Femur (tissue), 1 donor: ENCODE measurements at places on chromosomes 16 and 17.

DNA sequence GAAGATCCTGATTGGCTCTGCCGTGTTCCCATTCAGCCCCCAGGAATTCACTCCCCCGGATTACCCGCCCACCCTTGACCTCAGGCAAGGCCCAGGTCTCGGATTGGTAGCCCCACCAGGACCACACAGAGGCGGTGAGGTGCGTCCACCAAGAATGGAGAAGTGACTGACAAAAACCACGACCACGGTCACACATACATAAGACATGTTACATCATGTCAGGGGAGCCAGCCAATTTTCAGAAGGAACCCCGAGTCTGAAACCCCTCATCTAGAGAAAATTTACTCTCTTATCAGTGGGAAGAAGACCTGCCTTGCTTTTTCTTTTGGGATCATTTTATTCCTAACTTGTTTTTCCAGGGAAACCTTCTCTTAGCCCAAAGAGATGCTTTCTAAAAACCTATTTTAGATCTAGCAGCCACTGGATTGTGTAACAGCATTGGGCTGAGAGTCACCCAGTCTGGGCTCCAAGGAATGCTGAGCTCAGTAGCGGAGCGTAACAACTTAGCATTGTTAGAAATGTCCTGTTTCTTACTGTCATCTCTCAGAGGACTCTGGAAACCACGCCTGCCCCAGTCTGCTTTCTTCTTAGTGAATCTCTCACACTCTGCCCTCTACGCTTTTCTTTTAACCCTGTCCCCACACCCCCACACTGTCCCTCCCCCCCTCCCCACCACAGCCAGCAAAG lies 164.1 kb downstream of the CMIP start:
- DNase-seq: no peak

DNA sequence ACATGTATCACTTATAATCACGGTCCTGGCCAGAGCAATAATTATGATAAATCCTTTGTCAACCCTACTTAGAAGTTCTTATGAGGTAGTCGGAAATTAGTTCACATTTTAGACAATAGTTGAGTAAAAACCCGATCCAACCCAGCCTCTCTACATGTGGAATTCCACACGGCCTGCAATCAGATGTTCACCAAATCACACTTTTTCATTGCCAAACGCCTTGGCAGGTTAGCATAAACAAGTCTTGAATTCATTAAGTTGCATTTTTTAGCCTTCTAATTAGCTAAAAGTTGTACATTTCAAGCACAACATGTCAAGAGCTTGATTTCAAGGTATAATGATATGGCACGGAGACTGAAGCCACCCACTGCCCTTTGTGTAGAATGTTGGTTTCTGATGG lies 65.3 kb downstream of the FOXL1 start:
- DNase-seq: no peak

GRCh38 chr16:49701789-49702494 lies 154.0 kb downstream of the ZNF423 start:
- DNase-seq: peak; percentile 90

DNA sequence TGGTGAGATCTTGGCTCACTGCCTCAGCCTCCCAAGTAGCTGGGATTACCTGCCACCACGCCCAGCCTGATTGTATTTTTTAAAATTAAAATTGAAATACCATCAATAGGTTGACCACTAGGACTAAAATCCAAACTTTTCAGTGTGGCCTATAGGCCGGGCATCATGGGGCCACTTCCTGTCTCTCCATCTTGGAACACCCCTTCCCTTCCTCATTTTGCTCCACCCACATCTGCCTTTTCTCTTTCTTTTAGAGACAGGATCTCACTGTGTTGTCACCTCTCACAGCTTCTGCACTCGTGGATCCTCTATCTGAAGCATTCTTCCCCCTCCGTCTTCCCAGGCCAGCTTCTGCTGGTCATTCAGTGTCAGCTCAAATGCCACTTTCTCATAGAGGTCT lies 57.0 kb downstream of the BMERB1 start:
- DNase-seq: no peak

DNA sequence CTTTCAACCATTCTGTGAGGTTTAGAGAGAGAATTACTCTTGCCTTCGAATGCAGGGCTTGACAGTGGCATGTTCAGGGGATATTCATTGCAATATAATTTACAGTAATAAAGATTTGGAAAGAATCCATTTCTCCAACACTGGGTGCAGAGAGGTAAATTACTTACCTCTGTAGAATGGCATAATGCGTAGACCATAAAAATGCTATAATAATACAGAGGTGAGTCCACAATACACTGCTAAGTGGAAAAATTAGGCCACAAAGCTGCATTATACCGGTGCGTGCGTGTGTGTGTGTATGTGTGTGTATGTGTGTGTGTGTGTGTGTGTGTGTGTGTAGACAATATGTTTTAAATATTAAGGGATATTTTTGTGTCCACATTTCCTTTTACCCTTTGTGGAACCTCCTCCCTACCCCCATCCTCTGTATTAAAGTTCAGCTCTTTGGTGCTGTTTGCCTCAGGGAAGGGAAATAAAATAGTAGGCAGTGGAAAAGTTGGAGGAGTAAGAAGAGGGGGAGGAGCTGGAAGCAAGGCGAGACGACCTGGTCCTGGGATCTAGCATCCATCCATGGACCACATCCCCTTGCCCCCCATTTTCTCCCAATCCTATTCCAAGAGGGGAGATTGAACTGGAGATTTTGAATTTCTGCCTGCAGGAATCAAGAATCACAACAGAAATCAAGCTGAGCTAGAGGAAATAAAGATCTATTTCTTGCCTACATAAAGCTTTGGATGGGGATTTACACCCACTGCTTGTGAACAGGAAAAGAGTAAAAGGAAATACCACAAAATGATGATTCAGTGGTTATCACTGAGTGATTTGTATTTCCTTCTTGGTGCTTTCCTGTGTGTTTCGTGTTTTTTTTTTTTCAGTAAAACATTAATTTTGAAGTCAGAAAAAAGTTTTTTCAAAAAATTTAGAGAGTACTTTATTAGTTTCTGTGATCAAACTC lies 124.8 kb downstream of the RGS9 start:
- no peak for DNase-seq

- peak; percentile 60 for DNase-seq
Observed at GRCh38 chr16:24504472-24505345, 34.7 kb upstream of the RBBP6 start.

GRCh38 chr17:62688398-62689160 lies 61.1 kb downstream of the MRC2 start:
- no peak for DNase-seq

GRCh38 chr16:24145927-24146326 lies 110.2 kb upstream of the CACNG3 start:
- no peak for DNase-seq

- peak; percentile 72 for DNase-seq
Observed at GRCh38 chr17:879546-880442, 97.6 kb downstream of the MRM3 start.

- DNase-seq: no peak
Observed at GRCh38 chr17:37506678-37507077, 17.0 kb downstream of the DUSP14 start.

DNA sequence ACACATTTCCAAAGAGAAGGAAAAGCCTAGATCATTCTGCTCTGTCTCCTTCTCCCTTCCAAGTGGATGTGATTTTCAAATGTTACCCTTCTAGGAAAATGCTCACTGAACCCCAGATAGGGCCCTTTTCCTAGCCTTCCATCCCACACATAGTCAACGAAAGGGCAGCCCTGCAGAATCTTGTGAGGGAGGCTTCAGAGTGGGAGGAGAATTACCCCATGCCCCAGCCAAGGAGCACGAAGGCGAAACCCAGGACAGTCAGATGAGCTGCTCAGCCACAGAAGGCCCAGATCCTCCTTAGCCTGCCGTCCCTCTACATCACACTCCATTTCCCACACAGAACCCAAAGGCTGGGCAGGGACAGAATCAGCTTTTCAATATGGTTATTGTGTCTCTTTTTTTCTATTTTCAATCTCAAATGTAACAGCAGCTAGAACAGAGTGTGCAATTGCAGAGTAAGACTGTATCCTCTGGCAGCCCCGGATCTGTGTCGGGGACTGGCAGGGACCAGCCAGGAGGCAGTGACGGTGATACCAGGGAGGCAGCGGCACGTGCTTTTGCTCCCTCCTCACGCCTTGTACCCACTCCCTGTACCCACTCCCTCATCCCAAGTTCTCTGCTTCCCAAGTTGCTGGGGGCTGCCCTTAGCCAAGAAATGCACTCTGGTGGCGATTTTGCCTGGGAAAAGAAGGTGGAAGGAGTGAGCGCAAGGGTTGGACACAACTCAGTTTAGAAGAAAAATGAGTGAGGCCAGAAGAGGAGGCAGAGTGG lies 3.7 kb upstream of the SDK2 start:
- DNase-seq: no peak

GRCh38 chr17:37770631-37771518 lies 26.0 kb upstream of the HNF1B start:
- no peak for DNase-seq

GRCh38 chr17:15999974-16000827 lies 577 bp downstream of the TTC19 start:
- peak; percentile 69 for DNase-seq

GRCh38 chr16:50683689-50684374 lies 2.7 kb upstream of the SNX20 start:
- DNase-seq: peak; percentile 56
